ENCODE measurements at places on chromosomes 11 and 22.

DNA sequence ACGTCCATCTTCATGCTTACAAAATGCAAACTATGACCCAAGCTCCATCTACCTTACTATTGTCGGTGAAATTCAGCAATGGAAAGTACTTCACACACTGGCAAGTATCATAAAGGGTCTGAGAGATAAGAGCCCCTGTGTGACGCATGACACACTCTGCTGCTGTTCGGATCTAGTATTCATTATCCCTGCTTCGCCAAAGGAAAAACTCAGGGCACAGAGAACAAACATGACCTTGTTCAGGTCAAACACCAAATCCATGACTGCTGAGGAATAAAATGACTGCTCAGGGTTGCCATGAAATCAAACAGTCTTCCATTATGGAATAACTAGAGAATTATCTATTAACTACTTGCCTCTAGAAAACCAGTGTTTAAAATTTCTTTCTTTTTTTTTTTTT lies 73.0 kb downstream of the MICAL3 start:
- DNase-seq = no peak

- no peak for DNase-seq
Observed at GRCh38 chr11:120586728-120587127, 75.2 kb downstream of the GRIK4 start.

DNA sequence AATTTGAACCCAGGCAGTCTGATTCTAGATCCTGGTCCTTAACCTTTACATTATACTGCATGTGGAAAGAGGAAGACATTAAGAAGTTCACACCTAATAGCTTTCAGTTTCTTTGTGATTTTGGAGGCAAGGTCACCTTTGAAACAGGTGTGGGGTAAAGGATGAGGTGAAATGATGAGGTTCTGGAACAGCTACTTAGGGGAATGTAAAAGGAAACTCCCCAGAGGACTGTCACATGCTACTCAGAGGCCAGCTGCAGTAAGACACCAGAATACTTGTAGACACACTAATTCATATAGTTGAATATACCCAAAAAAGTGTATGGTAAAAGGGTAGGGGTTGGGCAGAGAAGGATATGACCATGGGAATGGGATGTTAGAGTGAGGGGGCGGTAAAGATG lies 5.4 kb downstream of the APIP start:
- no peak for DNase-seq

GRCh38 chr22:29827091-29827490 lies 11.0 kb downstream of the ASCC2 start:
- DNase-seq = no peak

- no peak for DNase-seq
Observed at GRCh38 chr11:10304495-10305261, at the start of gene ADM. Gene ADM, plus strand, starts transcription at chr11:10305073. Its CDS starts 628 bp downstream, at chr11:10305701.

DNA sequence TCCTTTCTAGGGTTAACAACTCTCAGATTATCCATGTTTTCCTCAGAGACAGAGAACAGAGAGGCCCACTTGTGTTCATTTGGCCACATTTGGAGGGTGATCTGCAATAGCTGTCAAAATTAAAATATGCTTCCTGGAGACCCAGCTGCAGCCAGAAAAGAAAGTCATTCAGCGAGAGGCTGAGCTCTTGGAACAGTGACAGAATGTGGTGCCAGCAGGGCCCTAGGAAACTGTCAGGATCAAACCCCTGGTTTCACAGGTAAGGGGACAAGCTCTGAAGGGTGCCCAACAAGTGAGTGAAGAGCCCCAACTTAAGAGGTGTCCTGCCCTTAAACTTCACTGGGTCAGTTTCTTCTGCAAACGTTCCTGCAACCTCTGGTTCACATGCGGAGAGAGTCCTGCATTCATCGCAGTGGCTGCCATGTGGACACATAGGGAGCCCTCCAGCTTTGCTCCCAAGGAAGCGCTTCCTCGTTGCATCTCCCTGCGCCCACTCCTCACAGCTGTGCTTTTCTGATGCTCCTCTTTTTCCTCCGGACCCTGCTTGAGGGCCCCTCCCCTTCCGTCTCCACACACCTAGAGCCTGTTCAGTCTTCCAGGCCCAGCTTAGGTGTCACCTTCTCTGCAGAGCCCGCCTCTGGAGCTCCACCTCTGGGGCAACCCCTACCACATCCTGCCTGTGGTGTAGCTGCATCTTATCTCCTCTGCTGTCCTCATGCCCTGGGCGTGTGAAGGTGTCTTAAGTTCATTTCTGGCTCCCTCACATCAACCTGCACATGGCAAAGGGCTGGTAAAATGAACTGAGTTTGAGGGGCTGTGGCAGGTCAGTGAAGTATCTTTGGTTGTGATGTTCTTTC lies 3.9 kb downstream of the UCP3 start:
- DNase-seq = no peak

DNA sequence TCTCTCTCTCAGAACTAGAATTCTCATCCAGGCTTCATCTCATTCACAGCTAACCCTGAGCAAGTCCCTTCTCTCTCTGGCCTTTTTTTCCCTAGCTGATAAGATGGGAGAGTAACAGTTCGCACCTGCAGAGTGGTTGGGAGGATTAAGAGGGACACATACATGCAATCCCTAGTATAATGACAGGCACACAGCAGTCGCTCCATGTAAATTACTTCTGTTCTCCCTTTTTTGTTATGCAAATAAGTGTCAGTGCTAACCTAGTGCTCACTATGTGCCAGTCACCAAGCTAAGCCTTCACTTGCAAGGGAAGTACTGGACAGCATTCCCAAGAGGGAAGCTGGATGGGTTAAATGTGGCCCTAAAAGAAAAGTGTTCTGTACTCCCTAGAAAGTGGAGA lies 63.4 kb downstream of the TENM4 start:
- no peak for DNase-seq

DNA sequence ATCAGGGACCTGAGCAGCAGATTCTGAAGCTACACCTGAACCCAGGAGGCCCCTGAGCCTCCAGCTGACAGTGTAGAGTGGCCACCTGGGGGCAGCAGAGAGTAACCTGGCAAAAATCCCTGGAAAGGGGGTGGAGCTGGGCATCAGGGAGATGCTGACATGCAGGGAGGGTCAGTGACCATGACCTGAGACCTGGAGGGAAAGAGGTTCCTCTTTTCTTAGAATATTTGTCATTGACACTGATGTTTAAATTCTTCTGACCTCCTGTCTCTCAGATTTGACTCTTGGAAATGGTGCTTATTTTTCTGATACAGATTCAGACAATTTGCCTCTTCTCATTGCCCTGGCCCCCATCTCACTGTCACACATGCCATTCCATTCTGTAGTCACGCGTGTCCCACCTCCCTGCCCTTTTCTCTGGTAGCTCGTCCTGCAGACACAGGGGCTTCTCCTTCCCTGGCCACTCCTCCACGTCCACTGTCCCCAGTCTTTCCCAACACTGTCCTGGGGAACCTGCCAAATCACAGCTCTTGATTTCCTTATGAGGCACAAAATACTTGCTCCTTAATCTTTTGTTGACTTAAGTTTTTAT lies 117.2 kb upstream of the IGLL5 start:
- no peak for DNase-seq

DNA sequence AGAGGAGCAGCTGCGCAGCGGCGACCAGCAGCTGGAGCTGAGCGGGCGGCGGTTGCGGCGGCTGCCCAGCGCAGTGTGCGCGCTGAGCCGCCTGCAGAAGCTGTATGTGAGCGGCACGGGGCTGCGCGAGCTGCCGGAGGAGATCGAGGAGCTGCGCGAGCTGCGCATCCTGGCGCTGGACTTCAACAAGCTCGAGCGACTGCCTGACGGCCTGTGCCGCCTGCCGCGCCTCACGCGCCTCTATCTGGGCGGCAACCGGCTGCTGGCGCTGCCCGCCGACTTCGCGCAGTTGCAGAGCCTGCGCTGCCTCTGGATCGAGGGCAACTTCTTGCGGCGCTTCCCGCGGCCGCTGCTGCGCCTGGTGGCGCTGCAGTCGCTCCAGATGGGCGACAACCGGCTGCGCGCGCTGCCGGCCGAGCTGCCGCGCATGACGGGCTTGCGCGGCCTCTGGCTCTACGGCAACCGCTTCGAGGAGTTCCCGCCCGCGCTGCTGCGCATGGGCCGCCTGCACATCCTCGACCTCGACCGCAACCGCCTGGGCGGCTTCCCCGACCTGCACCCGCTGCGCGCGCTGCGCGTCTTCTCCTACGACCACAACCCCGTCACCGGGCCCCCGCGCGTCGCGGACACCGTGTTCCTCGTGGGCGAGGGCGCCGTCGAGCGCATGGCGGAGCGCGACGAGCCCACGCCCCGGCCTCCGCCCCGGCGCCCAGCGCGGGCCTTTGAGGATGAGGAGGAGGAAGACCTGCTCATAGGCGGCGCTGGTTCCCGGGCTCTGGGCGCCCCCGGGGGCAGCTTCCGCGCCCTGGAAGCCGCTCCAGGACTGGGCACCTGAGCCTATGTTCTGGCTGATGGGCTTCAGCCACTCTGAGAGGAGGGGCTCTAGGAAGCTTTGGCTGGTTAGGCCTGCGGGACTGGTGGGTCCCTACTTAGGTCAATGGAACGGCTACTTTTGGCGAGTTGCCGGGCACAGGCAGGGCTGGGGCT lies 787 bp downstream of the LRRC10B start:
- DNase-seq = no peak

DNA sequence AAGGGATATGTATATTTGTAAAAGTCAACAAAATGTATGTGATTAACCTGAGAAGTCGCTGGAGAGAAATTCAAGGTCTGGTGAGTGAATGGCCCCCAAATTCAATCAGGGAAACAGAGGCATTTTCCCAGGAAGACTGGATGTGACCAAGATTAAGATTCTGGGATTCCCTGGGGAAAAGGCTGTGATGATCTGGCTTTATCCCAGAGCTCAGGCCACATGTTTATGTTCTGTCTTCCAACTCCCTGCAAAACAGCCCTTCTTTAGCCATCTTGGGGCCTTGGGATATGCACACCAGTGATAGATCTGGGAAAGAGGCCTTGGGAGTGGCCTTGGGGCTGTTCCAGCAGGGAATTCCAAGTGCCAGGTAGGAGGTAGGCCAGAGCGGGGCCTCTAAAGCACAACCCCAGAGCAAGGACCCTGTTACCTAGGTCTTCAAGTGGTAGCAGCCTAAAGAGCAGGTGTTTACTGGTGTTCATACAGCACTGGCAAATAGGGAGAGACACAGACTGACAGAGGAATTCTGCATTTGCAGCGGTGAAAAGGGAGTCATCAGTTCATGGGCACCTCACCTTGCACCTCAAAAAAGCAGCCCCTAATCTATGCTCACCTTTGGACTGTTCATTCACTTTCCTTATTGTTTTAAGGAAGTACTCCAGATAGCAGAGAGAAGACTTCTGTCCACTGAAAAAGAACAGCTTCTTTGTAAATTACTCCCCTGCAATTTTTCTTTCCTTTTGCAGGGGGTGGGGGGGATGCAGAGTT lies 312.4 kb downstream of the BUD13 start:
- no peak for DNase-seq

DNA sequence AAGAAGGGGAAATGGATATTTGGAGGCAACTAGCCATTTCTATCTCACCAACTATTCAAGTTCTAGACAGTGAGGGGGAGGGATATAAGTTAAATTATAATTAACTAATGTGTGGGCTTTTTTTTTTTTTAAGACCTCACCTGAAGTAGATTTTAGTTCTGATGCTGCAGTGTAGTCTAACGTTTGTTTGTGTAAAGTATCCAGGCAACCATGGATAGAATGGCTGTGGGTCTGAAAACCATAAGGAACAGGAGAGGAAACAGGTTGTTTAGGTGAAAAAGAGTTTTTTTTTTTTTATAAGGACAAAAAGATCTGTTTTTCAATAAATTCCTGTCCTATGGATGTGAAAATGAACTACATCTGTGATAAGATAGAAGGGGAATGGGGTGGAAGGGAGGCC lies 262.4 kb upstream of the PLET1 start:
- no peak for DNase-seq

DNA sequence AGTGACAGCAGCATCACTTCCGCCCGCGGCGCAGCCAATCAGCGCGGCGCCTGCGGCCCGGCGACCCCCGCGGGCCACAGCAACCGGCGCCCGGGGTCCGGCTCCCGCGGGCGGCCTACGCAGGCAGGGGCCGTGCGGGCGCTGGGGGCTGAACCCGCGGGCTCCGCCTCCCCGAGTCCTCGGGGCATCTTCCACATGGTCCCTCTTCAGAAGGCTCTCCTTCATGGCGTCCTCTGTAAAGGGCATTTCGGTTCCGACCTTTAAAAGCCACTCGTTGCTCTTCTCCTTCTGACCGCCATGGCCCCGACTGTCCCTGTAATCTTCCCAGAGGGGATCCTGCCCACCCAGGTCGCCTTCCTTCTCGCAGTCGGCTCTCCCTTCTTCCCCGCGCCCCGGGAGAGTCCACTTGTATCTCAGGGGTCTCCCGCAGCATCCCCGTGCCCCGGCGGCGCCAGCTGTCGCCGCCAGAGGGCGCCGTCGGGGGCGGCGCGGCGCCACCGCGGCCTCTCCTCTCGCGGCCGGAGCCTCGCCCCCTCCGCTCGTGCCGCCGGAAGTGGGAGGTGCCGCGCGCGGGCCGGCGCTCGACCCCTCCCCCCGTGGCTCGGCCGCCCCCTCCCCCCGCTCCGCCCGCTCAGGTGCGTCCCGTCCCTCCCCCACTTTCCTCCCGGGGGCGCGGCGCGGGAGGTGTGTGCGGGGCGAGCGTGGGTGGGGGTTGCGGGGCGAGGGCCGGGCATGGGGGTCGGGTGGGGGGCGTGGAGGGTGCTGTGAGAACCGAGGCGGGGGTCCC lies at the start of gene RNF214:
RNF214 (plus strand) TSS at position 580 of the 787 bp plus-strand sequence. CDS start 1,602 bp downstream, outside the sequence.
- no peak for DNase-seq

- DNase-seq = no peak
Observed at GRCh38 chr11:63933459-63933858, 5.3 kb upstream of the NAA40 start.

GRCh38 chr11:19441752-19442553 lies 201.2 kb upstream of the E2F8 start:
- peak; percentile 75 for DNase-seq
